Heart left ventricle (tissue), 16 donors: ENCODE measurements at places on chromosomes 7 and 10.

- no peaks in the 10 kb centered on the region for H3K36me3 ChIP-seq
- no peak overlapping the region for H3K4me3 ChIP-seq
- no peak for DNase-seq
- H3K4me1 ChIP-seq = peaks cover 5% of the 10 kb centered on the region
Measured at GRCh38 chr7:130092598-130092997, 22.3 kb downstream of the KLHDC10 start.

GRCh38 chr10:44956717-44957706 is 2.6 kb upstream of the RASSF4 start:
- H3K4me1 ChIP-seq = peaks cover 10% of the 10 kb centered on the region
- H3K27me3 ChIP-seq = no peaks in the 10 kb centered on the region
- H3K36me3 ChIP-seq = no peaks in the 10 kb centered on the region
- DNase-seq = no peak
- peak overlapping the region; percentile 96 for H3K27ac ChIP-seq

DNA sequence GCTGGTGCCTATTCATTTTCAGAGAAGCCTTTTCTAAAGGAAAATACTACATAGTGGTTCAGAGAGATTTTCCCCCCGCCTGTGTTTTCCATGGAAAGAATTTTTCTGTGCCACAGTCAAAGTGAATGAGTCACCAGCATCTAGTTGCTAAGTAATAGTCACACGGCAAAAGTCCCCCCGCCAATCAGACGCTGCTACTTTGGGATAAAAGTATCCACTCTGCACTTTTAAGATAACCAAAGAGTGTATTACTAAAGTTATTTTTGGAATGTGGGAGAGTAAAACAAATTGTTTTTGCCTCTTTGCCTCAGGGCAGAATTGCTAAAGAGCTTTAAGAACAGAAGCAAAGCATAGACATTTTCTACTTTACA is 23.5 kb downstream of the ABLIM1 start:
- no peaks in the 10 kb centered on the region for H3K27me3 ChIP-seq
- peaks cover 68% of the 10 kb centered on the region for H3K4me1 ChIP-seq
- peak; percentile 74 for DNase-seq
- peak overlapping the region; percentile 91 for H3K27ac ChIP-seq

- no peak for DNase-seq
- H3K27me3 ChIP-seq = no peaks in the 10 kb centered on the region
- H3K27ac ChIP-seq = no peak overlapping the region
- peaks cover 13% of the 10 kb centered on the region for H3K4me1 ChIP-seq
- peaks cover 45% of the 10 kb centered on the region for H3K36me3 ChIP-seq
- no peak overlapping the region for H3K4me3 ChIP-seq
Measured at GRCh38 chr10:113718969-113719822, 32.3 kb upstream of the PLEKHS1 start.

GRCh38 chr10:3924344-3924743 is 139.3 kb upstream of the KLF6 start:
- no peaks in the 10 kb centered on the region for H3K36me3 ChIP-seq
- H3K4me3 ChIP-seq = no peak overlapping the region
- DNase-seq = no peak
- no peaks in the 10 kb centered on the region for H3K27me3 ChIP-seq

GRCh38 chr10:24556750-24557742 is 166.6 kb downstream of the ARHGAP21 start:
- H3K4me3 ChIP-seq = no peak overlapping the region
- H3K36me3 ChIP-seq = no peaks in the 10 kb centered on the region
- no peaks in the 10 kb centered on the region for H3K27me3 ChIP-seq
- H3K27ac ChIP-seq = no peak overlapping the region
- no peaks in the 10 kb centered on the region for H3K4me1 ChIP-seq

DNA sequence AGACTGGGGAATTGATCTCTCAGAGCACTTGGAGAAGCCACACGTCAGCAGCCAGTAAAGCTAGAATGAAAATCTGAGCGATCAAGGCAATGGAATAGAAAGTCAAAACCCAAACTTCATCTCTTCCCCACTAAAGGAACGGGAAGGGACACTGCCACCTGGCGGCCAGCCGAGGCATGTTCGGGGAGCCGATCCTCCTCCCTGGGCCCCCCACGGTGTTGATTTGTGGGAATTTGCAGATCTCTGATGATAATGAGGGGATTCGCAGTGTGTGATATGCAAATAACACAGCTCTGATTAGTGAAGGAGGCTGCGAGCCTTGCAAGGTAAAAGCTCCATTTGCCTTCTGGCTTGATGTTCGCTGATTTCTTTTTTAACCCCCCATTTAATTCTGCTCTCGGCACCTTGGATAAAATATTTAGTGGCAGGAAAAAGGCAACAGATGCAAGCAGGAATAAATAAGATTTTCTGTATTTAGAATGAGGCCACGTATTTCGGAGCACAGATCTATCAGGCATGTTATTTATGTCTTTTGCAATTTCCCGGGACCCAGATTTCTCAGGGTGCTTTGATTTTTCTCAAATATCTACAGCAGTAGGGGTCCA is 258.6 kb downstream of the PAXIP1 start:
- no peaks in the 10 kb centered on the region for H3K27me3 ChIP-seq
- H3K36me3 ChIP-seq = no peaks in the 10 kb centered on the region
- no peak overlapping the region for H3K4me3 ChIP-seq
- H3K27ac ChIP-seq = no peak overlapping the region
- no peak for DNase-seq

DNA sequence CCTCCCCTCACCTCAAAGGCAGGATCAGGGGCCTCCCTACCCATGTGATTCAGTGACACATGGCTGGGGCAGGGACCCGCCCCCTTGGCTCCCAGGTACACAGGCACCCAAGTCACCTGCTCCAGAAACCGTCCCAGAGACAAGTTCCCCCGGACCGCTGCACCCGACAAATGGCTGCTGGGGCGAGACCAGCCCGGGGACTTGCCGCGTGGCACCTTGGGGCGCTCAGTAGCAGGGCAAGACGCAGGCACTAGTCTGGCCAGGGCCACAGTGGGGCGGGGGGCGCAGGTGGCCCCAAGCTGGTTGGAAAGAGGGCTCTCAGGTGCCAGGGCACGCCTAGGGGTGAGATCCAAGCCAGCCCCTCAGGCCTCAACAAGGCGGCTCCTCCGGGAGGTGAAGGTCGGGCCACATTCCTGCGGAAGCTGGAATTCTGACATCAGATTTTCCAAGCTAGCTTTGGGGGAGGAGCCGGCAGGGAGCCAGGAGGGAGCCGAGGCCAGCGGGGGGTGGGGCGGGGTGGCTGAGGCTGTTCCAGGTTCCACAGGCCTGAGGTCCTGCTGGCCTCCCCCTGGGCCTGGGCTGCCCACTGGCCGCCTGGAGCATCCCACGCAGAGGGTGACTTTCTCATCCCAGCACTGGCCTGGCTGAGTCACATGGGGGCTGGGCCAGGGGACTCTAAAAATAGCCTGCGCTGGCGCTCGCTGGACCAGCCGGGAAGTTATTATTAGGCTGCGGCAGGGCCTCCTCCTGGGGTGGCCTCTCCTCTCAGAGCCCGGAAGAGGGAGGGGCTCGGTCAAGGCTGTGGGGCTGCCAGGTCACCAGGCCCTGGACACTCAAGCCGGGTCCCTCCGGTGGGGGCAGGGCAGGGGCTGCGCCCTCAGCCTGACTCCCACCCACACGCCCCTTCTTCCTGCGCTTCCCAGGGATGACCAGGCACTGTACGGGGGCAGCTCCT is 20.5 kb upstream of the INPP5A start:
- H3K27me3 ChIP-seq = no peaks in the 10 kb centered on the region
- peak overlapping the region; percentile 90 for H3K27ac ChIP-seq
- H3K4me3 ChIP-seq = peak overlapping the region; percentile 51
- no peaks in the 10 kb centered on the region for H3K36me3 ChIP-seq
- peak; percentile 95 for DNase-seq

- DNase-seq = no peak
- no peak overlapping the region for H3K4me3 ChIP-seq
- no peak overlapping the region for H3K27ac ChIP-seq
- H3K4me1 ChIP-seq = peaks cover 6% of the 10 kb centered on the region
Measured at GRCh38 chr7:44305564-44306507, 19.6 kb downstream of the CAMK2B start.

- H3K4me3 ChIP-seq = no peak overlapping the region
- H3K27me3 ChIP-seq = no peaks in the 10 kb centered on the region
- no peaks in the 10 kb centered on the region for H3K36me3 ChIP-seq
- no peak overlapping the region for H3K27ac ChIP-seq
- no peak for DNase-seq
- no peaks in the 10 kb centered on the region for H3K4me1 ChIP-seq
Measured at GRCh38 chr7:41786944-41787343, 84.1 kb upstream of the INHBA start.

GRCh38 chr7:148144827-148145226 is 445.7 kb upstream of the C7orf33 start:
- H3K36me3 ChIP-seq = no peaks in the 10 kb centered on the region
- no peaks in the 10 kb centered on the region for H3K27me3 ChIP-seq

GRCh38 chr10:99921948-99922347 is 87.8 kb downstream of the DNMBP start:
- H3K4me3 ChIP-seq = no peak overlapping the region
- no peak overlapping the region for H3K27ac ChIP-seq

- no peak overlapping the region for H3K4me3 ChIP-seq
- no peaks in the 10 kb centered on the region for H3K27me3 ChIP-seq
- DNase-seq = peak; percentile 16
- H3K27ac ChIP-seq = no peak overlapping the region
- H3K4me1 ChIP-seq = peaks cover 7% of the 10 kb centered on the region
Measured at GRCh38 chr7:151777908-151778670, 98.8 kb downstream of the PRKAG2 start.

DNA sequence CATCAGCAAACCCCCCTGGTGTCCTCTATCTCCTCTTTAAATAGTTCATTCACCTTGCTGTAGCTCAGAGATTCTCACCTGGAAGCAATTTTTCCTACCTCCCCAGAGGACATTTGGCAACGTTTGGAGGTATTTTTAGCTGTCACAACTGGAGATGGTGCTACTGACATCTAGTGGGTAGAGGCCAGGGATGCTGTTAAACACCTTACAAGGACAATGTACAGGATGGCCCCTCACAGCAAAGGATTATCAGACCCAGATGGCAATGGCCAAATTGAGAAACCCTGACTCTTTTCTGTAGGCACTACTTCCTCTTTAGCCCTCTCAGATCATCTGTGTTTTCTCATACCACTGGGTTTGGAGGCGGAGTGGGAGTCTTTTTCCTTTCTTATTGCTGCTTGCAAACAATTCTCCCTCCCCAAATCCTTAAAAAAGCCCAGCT is 13.2 kb upstream of the TRA2A start:
- no peaks in the 10 kb centered on the region for H3K27me3 ChIP-seq
- no peak overlapping the region for H3K27ac ChIP-seq
- H3K36me3 ChIP-seq = no peaks in the 10 kb centered on the region
- no peak overlapping the region for H3K4me3 ChIP-seq
- no peaks in the 10 kb centered on the region for H3K4me1 ChIP-seq

- no peaks in the 10 kb centered on the region for H3K27me3 ChIP-seq
- H3K27ac ChIP-seq = peak overlapping the region; percentile 51
- H3K4me1 ChIP-seq = peaks cover 15% of the 10 kb centered on the region
- no peaks in the 10 kb centered on the region for H3K36me3 ChIP-seq
Measured at GRCh38 chr10:16986082-16986405, 143.6 kb downstream of the CUBN start.

DNA sequence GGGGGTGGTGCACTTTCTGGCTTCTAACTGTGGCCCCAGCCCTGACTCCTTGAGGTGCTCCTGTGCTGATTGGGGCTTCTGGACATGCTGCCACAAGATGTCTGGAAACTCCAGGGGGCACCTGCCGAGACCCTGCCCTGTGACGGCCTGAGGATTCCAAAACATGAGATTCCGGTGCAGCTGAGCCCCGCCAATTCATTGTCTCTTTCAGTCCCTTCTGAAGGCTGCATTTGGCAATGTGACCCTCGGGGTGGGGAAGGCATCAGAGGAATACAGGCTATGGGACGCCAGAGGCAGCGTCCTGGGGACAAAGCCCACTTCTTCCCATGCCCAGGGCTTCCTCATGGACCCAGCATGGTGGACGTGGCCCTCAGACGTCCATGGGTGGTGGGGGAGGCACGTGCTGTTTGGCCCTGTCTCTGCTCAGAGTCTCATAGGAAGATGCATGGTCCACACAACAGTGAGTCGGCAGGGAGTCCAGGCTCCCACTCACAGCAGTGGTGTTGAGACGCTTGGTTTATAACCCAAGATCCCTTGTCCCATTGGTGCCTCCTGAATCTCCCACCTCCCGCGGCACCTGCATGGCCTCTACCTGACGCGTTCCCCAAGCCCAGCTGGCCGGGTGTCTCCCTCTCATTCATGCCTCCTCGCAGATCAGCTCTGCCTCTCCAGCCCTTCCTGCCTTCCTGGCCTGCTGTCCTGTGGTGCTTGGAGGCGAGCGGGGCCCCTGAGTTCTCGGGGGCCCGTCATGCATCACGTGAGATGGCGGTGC is 129.9 kb downstream of the WDR37 start:
- peak; percentile 27 for DNase-seq
- H3K27me3 ChIP-seq = no peaks in the 10 kb centered on the region
- no peaks in the 10 kb centered on the region for H3K4me1 ChIP-seq
- no peak overlapping the region for H3K27ac ChIP-seq
- H3K36me3 ChIP-seq = no peaks in the 10 kb centered on the region
- H3K4me3 ChIP-seq = no peak overlapping the region

- no peaks in the 10 kb centered on the region for H3K36me3 ChIP-seq
- no peak overlapping the region for H3K4me3 ChIP-seq
- H3K27ac ChIP-seq = no peak overlapping the region
- H3K27me3 ChIP-seq = no peaks in the 10 kb centered on the region
- no peaks in the 10 kb centered on the region for H3K4me1 ChIP-seq
- DNase-seq = no peak
Measured at GRCh38 chr7:41142904-41143473, 559.9 kb downstream of the INHBA start.

DNA sequence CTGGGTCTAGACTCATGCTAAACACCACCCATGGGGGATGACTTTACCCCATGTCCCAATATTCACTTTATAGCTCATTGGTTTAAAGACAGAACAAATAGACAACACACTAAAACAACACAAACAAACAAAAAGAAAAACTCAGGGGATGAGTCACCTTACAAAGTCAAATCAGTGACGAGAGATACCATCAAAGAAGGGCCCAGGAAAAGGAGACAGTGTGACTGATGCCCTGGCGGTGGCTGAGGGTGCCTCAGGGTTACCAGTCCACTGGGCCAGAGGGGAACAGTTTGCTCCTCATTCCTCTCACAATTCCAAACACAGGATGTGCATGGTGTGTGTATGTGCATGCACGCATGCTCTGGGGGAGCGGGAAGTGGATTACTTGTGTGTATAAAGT is 171.3 kb upstream of the PRKCQ start:
- no peak for DNase-seq
- H3K27ac ChIP-seq = no peak overlapping the region
- no peaks in the 10 kb centered on the region for H3K36me3 ChIP-seq
- peaks cover 4% of the 10 kb centered on the region for H3K4me1 ChIP-seq
- no peaks in the 10 kb centered on the region for H3K27me3 ChIP-seq

- H3K4me1 ChIP-seq = no peaks in the 10 kb centered on the region
- no peaks in the 10 kb centered on the region for H3K27me3 ChIP-seq
- peaks cover 39% of the 10 kb centered on the region for H3K36me3 ChIP-seq
- no peak overlapping the region for H3K27ac ChIP-seq
Measured at GRCh38 chr7:15621468-15621867, 59.7 kb upstream of the AGMO start.

GRCh38 chr10:77442699-77443189 is 194.9 kb downstream of the KCNMA1 start:
- H3K36me3 ChIP-seq = no peaks in the 10 kb centered on the region
- DNase-seq = no peak
- H3K4me3 ChIP-seq = no peak overlapping the region
- no peak overlapping the region for H3K27ac ChIP-seq
- no peaks in the 10 kb centered on the region for H3K4me1 ChIP-seq
- no peaks in the 10 kb centered on the region for H3K27me3 ChIP-seq

GRCh38 chr7:54917613-54918391 is 101.0 kb upstream of the EGFR start:
- H3K36me3 ChIP-seq = no peaks in the 10 kb centered on the region
- DNase-seq = no peak
- H3K4me1 ChIP-seq = no peaks in the 10 kb centered on the region
- H3K27me3 ChIP-seq = no peaks in the 10 kb centered on the region
- H3K4me3 ChIP-seq = no peak overlapping the region
- H3K27ac ChIP-seq = no peak overlapping the region
